Activated CD8-positive, alpha-beta T cell treated with anti-CD3 and anti-CD28 coated beads for 36 hours (primary cell): ENCODE measurements at places on chromosomes 2 and 18. TPM values are rescaled to one million over a fixed set of nuclear protein-coding genes. Genes with fewer than 3 reads are reported as not detected.

Gene ASAP2
- total RNA-seq = not detected

Gene VIT
- total RNA-seq = not detected

Gene PLB1
- total RNA-seq = 0.25 TPM

Gene LIMS4
- 0.74 TPM for total RNA-seq

Gene IL36G
- not detected for total RNA-seq

Gene HOXD9
- not detected for total RNA-seq

Gene CLEC4F
- not detected for total RNA-seq

Gene METTL8
- 44.8 TPM for total RNA-seq

Gene DSC3
- total RNA-seq = not detected

Gene GCA
- total RNA-seq = 25.2 TPM

Gene DSEL
- total RNA-seq = 0.13 TPM

Gene SCTR
- total RNA-seq = not detected

Gene WIPF1
- 365 TPM for total RNA-seq

Gene AGXT
- total RNA-seq = not detected

Gene GAD1
- total RNA-seq = 2.5 TPM

Gene CYS1
- total RNA-seq = 0.11 TPM

Gene SCYGR4
- total RNA-seq = not detected

Gene UGT1A6
- not detected for total RNA-seq

Gene PDE1A
- not detected for total RNA-seq

Gene ARHGAP15
- total RNA-seq = 71.3 TPM

Gene ADI1
- total RNA-seq = 15.7 TPM

Gene ONECUT2
- total RNA-seq = not detected

Gene STARD6
- not detected for total RNA-seq

Gene FAM228A
- not detected for total RNA-seq

Gene GALNT13
- 0.60 TPM for total RNA-seq

Gene FSHR
- total RNA-seq = not detected

Gene TRIM43
- not detected for total RNA-seq

Gene LYG1
- 0.81 TPM for total RNA-seq

Gene HOXD10
- total RNA-seq = not detected

Gene HSBP1L1
- 5.1 TPM for total RNA-seq
